Suppressor macrophage treated with lipopolysaccharide for 4 hours (primary cell): ENCODE measurements at places on chromosomes 7 and 10.
A peak's percentile ranks its signal among the peaks of the same experiment; 100 is the strongest.

DNA sequence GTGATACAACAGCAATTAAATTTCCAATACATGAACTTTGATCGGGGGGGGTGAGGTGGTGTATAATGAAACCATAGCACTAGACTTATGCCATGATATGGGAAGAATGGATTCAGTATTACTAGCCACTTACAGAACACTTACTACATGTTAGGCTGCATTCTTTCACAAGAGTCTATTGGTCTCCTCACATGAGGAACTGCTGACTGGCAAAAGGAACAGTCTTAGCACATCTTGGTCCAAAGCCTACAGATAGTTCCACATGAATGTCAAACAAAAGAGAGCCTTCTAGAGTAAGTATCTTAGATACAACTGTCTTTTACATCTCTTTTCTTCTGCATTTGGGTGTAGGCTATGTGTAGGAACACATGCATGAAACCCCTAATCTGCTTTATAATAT lies 115.9 kb upstream of the DNAJB12 start:
- DNase-seq: peak; percentile 70

- DNase-seq: no peak
These were observed 184.6 kb downstream of the KCNMA1 start for GRCh38 chr10:77452952-77453564.

DNA sequence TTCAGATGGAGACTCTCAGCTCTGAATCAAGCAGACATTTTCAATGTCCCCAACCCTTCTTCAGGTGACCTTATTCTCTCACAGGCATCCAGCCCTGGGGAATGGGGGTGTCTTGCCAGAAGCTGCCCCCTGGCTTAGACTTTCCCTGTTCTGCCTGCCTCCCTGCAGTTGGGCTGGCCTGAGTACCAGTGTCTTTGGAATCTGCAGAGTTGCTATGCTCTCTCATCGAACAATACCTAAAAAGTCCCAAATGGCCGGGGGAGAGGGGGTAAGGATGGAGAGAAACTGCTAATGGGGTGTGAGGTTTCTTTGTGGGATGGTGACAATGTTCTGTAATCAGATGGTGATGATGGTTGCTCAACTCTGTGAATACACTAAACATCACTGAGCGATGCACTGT lies 20.6 kb downstream of the SLC18A2 start:
- no peak for DNase-seq

GRCh38 chr7:39616138-39616537 lies 7.2 kb upstream of the RALA start:
- DNase-seq: no peak

DNA sequence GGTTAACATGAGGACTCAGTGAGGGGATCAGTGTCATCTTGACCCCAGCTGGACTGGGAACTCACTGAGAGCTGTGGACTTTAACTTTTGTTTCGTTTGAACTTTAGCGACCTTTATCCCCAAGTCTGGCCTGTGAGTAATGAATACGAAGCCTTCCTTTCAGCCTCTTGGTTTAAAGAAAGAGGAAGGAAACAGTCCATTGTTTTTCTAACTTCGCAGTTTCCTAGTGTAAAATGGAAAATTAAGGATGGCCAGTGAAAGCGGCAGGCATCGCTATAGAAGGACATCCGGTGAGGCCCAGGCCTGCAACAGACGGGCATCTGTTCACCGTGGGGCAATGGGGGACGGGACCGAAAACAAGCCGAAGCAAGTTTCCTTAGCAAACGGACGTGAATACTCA lies 44.1 kb upstream of the ADO start:
- DNase-seq: peak; percentile 89

DNA sequence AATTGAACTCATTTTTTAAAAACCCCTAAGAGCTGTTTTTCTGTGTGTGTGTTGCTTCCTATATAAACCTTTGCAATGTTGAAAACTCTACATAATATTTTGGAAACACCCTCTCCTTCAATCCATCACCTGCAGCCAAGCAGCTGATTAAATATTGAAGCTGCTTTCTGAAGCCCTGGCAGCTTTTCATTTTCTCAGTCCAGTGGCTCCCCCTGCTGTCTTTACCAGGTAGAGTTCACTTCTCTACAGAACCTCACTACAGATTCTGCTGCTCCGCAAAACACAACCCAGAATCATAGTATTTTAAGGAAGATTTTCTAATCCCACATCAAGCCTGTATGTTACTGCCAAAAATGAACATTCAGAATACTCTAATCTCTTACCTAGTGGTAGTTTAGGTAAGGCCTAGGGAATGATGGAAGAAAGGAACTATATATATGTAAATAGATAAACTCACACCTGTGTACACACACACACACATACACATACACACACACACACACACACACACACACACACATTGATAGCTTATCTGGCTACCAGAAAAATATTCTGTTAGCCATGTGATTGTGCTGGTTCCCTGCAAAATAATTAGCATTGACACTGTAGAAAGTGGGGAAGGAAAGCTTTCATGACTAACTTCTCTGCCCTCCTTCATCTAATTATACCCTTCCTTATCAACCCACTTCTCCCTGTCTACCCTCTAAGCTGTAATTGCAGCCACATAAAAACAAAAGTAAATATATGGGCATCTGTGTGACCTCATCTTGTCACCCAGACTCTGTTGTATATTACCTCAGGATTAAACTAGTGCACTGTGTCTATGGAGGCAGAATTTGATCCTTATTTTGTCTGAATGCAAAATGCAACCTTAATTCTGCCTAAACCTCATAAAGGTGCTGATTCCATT lies 229.5 kb upstream of the FZD1 start:
- DNase-seq: peak; percentile 45

GRCh38 chr7:15681186-15681585 lies 5.3 kb downstream of the MEOX2 start:
- DNase-seq: no peak

- DNase-seq: peak; percentile 80
These were observed 49.8 kb downstream of the PAXIP1 start for GRCh38 chr7:154953006-154953684.

DNA sequence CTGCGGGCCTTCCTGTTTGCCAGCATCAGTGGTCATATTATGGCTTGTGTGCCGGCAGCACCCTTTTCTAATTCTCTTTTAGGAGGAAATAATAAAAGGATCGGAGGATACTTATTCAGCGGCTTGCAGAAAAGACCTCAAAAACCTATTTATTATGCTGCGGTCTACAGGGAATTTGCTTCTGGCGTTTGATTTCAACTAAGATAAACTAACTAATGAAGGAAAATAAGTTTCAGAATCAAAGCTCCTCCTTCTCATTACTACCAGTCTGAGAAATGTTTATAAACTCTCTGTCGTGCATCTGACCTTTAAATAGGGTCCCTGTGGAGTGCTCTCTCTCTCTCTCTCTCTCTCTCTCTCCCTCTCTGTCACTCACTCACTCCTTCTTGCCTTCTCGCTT lies 335.0 kb upstream of the GLI3 start:
- no peak for DNase-seq

GRCh38 chr10:2445370-2445769 lies 622.0 kb upstream of the PFKP start:
- no peak for DNase-seq

DNA sequence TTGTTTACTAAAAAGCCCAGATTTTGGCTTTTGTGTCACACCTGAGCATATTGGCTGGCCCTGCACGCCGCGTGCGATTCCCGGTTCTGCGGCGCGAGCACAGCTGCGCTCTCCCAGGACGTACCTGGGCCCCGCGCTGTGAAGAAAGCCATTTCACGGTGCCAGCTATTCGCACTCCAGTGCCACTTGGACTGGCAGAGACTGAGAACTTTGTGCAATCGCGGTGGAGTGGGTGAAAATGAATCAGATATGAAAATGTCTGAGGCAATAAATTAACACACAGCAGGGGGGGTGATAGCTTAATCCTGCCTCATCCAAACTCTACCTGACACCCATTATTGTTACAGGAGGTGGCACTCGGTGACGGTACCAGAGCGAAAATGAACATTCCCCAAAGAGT lies 330.1 kb upstream of the MGMT start:
- no peak for DNase-seq

DNA sequence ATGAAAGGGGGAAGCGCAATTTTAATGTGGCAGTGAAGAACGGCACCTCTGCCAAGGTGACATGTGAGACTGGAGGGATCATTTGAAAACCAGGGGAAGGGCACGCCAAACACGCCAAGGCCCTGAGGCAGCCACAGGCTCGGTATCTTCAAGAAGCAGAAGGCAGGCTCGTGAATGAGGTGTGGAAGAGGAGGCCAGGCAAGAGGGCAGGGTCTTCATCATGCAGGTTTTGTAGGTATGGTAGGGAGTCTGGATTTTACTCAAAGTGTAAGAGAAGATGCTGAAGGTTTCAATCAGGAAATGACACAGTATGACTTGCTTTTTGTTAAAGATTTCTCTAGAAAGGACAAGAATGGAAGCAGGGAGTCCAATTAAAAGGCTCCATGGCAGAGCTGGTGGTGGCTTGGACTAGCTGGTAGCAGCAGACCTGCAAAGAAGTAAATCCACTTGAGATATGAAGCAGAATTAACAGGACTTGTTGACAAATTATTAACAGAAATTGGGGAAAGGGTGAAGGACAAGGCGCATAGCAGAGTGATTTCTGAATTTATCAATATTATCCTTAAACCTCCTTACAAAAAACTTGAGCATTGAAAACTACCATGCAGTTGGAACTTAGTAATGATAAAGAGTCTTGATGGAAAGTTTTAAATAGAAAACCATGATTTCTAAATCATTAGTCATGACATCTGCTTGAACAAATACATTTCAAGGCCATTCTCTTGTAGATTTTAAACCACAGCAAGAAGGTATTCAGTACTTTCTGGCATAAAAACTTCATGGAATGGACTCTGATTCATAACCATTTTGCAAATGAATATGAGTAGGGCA lies 70.4 kb downstream of the COA1 start:
- DNase-seq: no peak

DNA sequence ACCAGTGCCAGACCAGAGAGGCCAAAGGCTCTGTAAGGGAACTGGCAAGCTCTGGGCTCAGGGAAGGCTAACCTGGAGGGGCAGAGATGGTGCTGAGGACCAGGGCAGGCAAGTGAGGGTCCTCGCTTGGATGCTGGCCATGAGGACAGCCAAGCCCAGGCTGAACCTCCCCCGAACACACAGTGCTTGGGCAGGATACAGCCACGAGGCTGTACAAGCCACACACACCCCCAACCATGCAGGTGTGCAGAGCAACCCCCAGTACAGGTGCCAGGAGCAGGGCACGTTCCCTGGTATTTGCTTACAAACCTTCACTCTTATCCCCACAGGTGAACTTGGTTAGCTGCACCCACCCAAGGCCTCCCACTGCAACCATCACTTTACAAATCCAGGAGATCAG lies 185.7 kb downstream of the GRID1 start:
- DNase-seq: no peak

- DNase-seq: no peak
These were observed 21.1 kb downstream of the MCM10 start for GRCh38 chr10:13182424-13182823.

DNA sequence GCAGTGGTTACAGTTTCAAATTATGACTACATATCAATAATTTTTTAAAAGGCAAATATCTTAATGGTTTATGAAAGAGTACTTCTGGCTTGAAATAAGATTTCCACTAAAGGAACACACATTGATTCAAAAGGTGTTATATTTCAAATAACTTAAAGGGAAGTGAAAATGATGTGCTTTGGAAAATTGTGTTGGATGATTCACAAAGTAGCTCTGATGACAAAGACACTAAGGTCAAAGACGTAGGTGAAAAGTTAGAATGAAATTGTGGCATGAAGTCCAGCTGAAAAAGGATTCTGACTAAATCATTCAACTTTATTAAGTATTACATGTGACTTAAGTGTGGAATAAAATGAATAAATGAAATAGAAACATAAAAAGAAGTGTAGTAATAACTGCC lies 20.8 kb upstream of the OR2A5 start:
- DNase-seq: peak; percentile 3

DNA sequence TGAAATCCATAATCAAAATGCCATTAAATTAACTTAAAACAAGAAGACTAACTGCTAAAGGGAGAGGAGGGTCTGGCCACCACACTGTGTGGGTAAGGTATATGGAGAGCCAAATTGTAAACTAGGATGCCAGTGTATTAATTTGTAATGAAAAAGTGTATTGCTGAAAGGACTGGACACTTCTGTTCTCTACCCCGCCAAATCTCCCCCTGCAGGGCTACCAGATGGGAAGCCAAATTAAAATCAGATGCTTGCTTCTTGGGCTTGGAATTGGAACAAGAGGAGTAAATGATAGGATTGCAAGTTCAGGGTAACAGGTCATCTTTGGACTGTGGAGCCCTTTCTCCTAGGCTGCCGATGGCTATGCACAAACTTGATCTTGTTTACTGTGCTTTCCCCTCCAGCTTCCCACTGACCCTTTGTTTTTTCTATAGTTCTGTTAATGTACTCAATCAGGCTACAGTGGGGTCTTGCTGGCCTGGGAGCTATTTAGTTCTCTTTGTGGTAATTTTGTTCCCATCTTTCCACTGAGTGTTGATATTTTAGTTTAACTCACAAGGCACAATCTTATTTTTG lies 932.1 kb upstream of the C7orf33 start:
- DNase-seq: no peak

DNA sequence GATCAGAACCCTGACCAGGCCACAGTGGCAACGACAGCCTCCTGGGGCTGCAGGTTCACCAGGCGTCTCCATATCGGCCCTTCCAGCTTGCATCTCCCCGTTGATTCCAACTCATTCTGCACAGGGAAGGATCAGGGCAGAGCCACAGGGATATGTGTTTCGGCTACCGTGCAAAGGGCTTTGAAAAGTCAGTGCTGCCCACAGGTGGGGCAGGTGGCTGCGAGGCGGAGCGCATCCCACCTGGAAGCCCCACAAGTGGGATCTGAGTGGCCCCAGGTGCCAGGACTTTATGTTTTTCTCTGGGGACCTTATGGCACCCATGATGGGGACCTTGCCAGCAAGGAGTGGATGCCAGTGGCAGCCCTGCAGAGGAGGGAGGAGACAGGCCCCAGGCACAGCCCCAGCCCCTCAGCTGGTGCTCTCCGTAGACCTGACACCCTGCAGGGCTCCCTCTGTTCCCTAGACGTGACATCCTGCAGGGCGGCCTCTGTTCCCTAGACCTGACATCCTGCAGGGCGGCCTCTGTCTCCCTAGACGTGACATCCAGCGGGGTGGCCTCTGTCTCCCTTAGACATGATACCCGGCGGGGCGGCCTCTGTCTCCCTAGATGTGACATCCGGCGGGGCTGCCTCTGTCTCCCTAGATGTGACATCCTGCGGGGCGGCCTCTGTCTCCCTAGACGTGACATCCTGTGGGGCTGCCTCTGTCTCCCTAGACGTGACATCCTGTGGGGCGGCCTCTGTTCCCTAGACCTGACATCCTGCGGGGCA lies 189.4 kb downstream of the ELFN1 start:
- no peak for DNase-seq

DNA sequence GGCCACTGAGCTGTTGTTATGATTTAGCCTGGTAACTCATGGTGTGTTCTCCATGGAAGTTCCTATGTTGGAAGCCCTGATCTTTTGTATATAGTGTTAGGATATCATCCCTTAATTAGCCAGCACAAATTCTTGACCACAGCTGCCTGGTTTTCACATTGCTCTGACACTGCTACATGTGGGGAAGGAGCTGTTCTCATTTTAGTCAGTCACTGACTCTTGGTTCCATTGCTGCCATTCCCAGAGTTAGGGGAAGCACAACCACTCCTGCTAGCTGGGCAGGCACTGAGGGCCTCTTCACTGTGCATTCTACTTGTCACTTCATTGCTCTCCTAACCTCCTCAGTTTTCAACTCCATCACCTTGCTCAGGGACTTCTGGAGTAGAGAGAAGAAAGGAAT lies 98.4 kb upstream of the GJD4 start:
- DNase-seq: no peak
